ENCODE measurements at places on chromosomes 7 and 10.

GRCh38 chr7:137195996-137196395, 147.5 kb downstream of the PTN start:
- DNase-seq: no peak

DNA sequence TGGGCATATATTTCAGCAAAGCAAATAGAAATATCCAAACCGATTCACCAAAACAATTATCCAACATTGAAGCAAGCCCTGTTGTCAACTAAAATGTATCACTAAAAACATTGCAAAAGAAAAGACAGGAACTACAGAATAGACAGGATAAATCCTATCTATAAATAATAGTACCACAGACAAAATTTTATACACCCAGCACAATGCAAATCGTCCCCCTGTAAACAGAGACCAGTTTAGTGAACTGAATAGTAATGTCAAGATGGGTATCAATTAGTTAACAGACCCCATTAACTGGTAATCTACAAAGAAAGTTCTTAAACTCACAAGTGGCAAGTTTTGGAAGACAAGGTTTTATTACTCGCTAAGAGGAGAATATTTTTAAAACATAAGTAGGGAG, 4.0 kb downstream of the ZC3HAV1 start:
- DNase-seq: no peak

GRCh38 chr10:14332903-14333302, 2.2 kb upstream of the FRMD4A start:
- DNase-seq: no peak

DNA sequence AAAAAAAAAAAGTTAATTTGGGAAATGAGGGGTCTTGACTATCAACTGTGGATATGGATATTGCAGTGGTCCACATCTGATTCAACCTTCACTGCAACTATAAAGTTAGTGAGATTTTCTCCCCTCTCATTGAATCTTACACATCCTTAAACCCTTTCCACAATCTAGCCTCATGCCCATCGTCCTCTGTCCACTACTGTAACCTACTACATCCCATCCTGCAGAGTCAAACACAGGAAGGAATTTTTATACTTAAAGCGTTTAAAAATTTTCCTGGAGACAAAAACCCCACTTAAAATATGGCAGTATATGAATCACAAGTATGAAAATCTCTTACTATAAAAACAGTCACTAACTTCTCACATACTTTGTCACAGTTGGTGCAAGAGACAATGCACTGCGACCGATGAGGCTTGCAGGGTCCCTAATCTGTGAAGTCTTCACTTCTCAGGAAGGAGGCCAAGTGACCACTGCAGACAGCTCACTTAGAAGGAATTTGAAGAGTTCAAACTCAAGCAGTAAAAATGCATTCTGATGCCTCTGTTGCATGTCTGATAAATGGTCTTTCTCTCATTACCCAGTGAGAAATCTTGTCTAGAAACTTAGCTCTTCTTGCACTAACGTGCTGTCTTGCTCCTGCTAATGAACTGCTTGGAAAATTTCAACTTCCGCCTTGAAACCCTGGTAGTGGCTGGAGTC, 50.3 kb upstream of the ST8SIA6 start:
- DNase-seq: no peak

GRCh38 chr7:69599286-69599954, 1.1 kb downstream of the AUTS2 start:
- DNase-seq: no peak

- DNase-seq: no peak
Observed at GRCh38 chr10:69421611-69422308, 5.0 kb upstream of the TACR2 start.

DNA sequence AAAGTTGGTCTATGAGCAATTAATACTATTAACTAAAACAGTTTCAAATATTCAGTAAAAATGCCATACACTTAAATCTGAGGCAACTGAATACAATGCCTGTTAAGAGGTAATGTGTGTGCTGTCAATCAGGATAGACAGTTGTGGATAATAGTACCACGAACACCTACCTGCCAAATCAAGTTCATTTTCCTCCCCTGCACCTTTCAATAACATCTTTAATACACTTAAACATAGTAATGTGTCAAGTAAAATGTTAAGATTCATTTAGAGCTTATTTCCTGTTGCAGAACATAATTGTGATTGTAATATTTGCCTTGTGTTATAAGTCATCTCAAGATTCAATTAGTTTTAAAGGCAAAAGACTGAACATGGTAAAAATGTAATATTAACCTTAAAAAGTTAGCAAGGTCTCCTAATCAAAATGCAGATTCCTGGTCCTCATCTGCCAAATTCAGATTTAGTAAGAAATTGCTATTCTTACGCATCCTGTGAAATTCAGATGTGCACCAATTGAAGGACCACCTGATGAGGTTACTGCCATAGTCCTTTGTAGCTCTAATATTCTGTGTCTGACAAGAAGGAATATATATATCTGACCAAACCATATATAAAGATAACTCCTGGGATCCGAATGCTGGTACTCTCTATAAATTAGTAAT, 37.1 kb downstream of the COL1A2 start:
- no peak for DNase-seq

DNA sequence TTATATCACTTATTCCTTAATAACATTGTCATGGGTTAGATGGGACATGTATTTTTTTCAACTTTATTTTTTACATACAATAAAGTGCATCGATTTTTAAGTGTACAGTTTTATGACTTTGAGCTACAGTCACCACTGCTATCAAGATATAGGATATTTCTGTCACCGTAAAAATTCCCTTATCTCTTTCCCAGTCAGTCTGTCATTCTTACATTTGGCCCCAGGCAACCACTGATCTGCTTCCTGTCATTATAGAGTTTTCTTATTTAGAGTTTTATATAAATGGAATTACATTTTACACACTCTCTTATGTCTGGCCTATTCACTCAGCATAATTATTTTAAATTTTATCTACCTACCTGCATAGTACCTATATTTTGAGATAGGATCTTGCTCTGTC, 145.2 kb downstream of the AUTS2 start:
- DNase-seq: no peak

GRCh38 chr7:70698219-70698832, 433.6 kb upstream of the GALNT17 start:
- peak; percentile 77 for DNase-seq

DNA sequence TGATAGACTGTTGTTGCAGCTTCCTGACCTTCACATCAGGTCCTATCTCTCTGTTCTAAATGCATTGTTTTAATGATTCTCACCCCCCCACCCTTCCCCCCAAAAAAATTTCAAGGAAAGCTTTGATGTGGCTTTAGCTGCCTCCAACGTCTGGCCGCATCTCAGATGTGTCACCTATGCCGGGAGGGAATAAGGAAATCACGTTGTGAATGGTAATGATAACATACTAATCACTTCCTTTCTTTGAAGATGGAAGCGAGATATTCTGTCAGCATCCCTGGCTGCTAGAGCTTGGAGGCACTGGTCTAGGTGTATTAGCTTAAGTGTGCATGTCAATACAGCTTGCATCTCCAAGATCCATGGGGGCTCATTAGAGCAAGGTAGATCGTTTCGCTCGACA, 89.6 kb downstream of the VTI1A start:
- DNase-seq: no peak

DNA sequence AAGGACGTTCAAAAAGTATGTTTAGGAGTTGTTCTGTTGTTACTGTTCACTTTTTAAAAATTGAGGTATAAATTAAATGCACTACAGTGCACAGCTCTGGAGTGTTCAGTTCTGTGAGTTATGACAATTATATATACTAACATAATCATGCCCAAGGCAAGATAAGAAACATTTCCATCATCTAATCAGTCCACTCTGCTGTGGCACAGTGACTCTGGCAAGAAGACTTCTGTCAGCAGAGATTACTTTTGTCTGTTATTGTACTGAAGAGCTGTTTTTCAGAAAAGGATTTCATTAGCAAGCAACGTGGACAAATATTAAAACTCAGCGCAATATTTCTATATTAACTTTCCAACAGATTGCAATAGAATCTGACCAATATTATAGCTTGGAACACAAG, 32.0 kb downstream of the ICA1 start:
- DNase-seq: no peak

GRCh38 chr7:34747867-34748727, 90.1 kb downstream of the NPSR1 start:
- no peak for DNase-seq

DNA sequence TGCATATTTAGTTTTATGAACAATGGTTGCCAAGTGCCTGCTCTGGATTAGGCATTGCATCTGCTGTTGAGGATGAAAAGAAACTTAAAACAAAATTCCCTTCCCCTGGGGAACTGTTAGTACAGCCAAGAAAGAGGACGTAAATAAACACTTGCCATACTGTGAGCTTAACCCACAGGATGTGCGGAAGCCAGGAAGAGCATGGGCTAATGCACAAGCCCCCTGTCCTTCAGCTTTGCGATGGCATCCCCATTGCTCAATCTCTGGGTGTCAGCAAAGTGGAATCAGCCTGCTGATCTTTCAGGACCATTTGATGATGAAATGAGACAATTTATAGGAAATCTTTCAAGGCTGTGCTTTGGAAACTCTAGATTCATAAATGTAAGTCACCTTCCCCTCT, 399.9 kb upstream of the IGFBP3 start:
- DNase-seq: no peak

DNA sequence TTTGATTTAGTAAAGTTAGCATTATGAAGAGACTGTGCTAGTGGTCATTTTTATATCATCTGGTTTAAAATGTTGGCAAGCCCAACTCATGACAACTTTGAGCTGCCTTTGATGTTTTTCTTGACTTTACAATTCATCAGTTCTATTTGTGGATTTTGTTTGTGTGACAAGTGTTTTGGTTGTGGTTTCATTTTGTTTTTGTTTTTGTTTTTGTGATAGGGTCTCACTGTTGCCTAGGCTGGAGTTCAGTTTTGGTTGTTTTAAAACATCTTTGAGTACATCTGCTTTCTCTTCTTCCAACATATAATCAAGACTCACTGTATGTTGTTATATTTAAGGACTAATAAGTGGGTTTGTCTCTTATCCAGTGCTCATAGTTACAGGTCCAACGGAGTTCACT, 17.6 kb upstream of the SFR1 start:
- no peak for DNase-seq
